Activated CD4-positive, alpha-beta T cell treated with anti-CD3 and anti-CD28 coated beads, Interleukin-2, Interleukin-6, amounts not matched to agents 100 ng/mL and 50 ng/mL, durations not matched to agents 16 hours and 8 hours (primary cell): ENCODE measurements at places on chromosomes 11 and 22.
A peak's percentile ranks its signal among the peaks of the same experiment; 100 is the strongest.

GRCh38 chr11:70324376-70325115, 54.1 kb downstream of the PPFIA1 start:
- DNase-seq, result peak; percentile 38

- no peak for DNase-seq
These were observed 75.5 kb upstream of the CD44 start for GRCh38 chr11:35063488-35063931.

DNA sequence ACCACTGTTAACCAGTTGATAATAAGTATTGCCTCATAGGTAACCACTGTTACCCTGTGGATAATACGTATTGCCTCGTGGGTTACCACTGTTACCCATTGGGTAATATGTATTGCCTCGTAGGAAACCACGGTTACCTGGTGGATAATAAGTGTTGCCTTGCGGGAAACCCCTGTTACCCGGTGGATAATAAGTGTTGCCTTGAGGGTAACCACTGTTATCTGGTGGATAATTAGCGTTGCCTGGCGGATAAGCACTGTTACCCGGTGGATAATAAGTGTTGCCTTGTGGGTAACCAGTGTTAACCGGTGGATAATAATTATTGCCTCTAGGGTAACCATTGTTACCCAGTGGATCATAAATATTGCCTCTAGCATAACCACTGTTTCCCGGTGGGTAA, 27.3 kb upstream of the NXPE4 start:
- DNase-seq, result no peak

DNA sequence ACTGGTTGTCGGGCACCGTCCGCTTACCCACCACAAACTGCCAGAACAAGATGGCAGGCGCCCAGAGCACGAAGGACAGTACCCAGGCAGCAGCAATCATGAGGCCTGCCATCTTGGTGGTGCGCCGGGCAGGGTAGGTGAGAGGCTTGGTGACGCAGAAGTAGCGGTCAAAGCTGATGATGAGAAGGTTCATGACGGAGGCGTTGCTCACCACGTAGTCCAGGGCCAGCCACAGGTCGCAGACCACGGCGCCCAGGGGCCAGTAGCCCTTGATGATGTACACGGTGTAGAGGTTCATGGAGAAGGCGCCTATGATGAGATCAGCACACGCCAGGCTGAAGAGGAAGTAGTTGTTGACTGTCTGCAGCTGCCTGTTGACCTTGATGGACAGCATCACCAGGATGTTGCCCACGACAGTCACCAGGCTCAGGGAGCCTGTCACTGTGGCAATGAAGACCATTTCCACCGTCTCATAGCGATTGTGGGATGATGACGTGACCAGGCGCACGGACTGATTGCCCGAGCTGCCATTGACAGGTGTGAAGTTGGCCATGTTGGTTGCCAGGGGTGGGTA, 4.6 kb downstream of the MDK start:
- DNase-seq, result no peak

DNA sequence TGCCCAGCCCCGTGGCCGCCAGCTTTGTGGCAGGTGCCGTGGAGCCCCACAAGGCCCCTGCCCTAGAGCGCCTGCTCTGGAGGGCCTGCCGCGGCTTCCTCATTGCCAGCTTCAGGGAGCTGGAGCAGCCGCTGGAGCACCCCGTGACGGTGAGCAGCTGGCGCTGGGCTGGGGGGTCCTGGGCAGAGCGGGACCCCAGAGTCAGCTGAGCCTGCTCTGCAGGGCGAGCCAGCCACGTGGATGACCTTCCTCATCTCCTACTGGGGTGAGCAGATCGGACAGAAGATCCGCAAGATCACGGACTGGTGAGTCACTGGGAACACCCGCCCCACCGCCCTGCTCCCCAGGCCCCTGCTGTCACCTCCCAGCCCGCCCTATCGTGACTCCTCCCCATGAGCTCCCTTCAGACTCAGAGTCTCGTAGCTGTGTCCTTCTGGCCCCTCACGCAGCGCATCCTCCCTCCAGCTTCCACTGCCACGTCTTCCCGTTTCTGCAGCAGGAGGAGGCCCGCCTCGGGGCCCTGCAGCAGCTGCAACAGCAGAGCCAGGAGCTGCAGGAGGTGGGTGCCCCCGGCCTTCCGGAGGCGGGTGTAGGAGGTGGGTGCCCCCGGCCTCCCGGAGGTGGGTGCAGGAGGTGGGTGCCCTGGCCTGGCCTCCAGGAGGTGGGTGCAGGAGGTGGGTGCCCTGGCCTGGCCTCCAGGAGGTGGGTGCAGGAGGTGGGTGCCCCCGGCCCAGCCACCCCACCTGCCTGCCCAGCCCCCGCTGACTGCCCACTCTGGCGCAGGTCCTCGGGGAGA, 4.7 kb downstream of the TCIRG1 start:
- no peak for DNase-seq

- DNase-seq, result no peak
These were observed 3.6 kb downstream of the SOX6 start for GRCh38 chr11:16352707-16353106.

DNA sequence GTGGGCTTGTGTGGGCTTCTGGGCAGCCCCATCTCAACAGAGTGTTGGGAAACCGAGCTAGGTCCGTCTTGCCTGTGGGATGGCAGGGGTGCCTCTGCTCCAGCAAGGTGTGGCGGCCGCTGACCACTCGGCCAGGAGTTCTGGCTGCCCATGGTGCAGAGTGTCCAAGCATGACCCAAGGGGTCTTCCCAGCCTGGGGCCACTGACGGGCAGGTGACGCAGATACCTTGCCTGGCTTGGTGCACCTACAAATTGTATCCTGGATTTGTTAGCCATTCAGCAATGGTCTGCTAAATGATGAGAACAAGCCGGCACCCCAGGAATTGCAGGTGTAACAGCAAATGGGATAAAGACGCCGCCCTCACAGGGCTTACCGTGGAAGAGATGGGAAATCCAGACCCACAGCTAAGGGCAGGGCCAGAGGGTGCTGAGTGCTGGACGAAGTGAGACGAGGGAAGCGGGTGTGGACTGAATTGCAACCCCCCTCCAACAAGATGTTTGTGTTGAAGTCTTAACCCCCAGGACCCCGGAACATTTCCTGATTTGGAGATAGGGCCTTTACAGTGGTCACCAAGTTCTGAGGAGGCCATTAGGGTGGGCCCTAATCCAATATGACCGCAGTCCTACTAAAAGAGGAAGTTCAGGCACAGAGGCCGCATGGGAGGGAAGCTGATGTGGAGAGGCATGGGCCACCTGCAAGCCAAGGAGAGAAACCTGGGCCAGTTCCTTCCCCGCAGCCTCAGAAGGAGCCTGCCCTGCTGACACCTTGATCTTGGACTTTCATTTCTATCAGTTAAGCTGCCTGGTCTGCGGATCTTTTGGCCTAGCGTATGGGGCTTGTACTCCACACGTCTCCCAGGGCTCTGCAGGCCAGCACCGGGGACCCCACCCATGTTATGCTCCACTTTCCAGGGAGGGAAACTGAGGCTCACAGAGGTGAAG, 45.2 kb upstream of the LINC01488 start:
- DNase-seq, result no peak

DNA sequence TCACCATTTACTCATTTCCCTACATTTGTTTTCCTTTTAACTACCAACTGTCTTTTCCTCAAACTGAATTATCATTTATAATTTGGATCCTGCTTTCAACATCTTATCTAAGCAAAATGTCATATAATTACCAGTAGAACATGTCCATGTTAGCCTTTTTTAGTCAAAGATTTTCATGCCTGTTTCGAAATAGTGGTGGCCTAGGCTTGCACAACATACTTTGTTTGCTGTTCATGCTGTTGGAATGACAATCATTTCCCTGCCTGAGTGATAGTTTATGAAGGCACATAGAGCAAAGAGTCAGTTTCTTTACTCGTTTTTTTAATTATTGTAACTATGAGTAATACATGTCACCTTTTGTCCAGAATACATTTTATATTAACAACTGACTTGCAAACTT, 144.3 kb upstream of the ANO3 start:
- DNase-seq, result no peak

GRCh38 chr22:19174106-19175025, 4.2 kb downstream of the SLC25A1 start:
- no peak for DNase-seq
